ENCODE measurements at places on chromosomes 7 and 10.
A peak's percentile ranks its signal among the peaks of the same experiment; 100 is the strongest.

DNA sequence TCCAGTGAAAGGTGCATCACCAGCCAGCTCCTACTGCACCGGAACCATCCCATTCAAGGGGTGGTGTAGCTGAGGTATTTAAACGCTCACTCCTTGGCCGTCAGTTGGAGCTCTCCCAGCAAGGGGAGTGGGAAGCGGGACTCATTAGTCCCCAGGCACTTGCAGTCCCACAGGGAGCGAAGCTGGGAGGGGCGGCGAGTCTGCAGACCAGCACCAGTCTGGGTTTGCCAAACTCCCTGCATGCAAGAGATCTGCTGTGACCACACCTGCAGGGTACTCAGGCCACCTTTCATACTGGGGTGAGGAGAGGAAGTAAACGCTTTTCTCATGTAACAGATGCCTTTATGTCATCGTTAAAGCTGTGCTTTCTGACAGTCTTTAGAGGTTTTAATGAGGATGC lies 187.9 kb downstream of the PTPRN2 start:
- no peak for DNase-seq

GRCh38 chr10:30853066-30853465 lies 178.6 kb downstream of the ZNF438 start:
- DNase-seq, result no peak

- no peak for DNase-seq
Observed at GRCh38 chr7:80636709-80637108, 1.7 kb upstream of the CD36 start.

GRCh38 chr7:66609176-66609575 lies 19.5 kb upstream of the KCTD7 start:
- no peak for DNase-seq

DNA sequence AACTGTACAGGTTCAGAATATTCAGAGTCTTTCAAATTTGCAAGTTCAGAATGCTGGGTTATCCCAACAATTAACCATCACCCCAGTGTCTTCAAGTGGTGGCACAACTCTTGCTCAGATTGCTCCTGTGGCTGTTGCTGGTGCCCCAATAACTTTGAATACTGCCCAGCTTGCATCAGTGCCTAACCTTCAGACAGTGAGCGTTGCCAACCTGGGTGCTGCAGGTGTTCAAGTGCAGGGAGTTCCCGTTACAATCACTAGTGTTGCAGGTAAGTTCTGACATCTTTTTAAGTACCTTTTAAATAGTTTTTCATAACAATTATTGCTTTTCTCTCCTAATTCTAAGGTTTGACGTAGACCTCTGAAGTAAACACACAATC lies 2.7 kb downstream of the SP4 start:
- no peak for DNase-seq

DNA sequence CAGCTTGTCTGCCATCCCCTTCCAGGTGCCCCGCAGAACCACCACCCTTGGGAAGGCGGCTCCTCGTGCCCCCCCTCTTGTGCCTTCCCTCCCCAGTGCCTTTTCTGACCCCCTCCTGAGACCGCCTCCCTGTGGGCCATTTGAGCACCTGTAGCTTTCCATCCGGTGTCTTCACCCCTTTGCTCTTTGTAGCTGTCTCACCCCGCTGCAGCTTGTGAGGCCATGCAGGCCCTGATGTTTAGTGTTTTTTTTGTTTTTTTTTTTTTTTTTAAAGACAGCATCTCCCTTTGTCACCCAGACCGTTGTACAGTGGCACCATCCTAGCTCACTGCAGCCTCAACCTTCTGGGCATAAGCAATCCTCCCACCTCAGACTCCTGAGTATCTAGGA lies 52.5 kb downstream of the CUX1 start:
- no peak for DNase-seq

DNA sequence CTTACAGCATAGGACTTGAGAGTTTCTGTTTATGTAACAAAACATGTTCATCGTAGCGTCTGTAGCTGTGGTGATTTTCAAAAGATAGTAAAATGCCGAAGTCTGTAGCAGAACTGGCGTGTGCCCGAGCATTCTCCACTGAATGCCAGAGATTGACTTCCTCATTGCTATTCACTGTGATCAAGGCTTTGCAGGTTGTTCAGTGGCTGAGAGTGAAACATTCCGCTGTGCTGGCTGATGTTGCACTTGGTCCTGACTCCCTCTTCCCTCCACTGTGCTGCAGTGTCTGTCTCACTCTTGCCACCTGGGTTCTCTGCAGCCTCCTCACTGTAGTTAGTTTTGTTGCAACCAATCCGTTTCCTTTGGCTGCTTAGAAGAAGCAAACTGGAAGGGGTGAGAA lies 37.6 kb downstream of the FHIP2A start:
- no peak for DNase-seq

DNA sequence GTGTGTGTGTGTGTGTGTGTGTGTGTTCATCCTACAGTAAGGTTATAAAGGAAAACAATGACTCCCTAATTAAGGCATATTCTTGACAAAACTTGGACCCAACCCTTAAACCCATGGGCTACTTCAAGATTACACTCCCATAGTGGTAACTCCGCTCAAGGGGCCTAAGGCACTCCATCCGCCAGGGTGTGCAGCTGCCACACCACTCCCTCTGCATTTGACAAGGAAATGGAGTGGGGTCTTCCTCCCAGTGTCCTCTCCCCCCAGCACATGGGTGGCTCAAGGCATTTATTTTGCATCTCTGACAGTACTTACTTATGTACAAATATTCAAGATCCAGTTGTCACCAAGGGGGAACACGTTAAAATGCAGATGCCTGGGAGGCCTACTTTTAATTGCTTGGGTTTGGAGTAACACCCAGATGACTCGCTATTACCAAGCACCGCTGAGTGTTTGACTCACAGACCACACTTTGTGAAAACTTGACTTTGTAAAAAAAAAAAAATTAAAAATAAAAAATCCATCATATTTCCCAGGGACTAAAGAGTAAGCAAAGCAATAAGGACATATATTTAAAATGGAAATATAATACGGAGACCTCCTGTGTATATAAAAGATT lies 53.0 kb upstream of the AGR3 start:
- DNase-seq, result peak; percentile 9

- no peak for DNase-seq
Observed at GRCh38 chr7:120097020-120097419, 176.0 kb upstream of the KCND2 start.

- DNase-seq, result no peak
Observed at GRCh38 chr7:27164045-27164366, 1.3 kb downstream of the HOXA9 start.

- no peak for DNase-seq
Observed at GRCh38 chr10:70753841-70754621, 31.1 kb downstream of the TBATA start.

DNA sequence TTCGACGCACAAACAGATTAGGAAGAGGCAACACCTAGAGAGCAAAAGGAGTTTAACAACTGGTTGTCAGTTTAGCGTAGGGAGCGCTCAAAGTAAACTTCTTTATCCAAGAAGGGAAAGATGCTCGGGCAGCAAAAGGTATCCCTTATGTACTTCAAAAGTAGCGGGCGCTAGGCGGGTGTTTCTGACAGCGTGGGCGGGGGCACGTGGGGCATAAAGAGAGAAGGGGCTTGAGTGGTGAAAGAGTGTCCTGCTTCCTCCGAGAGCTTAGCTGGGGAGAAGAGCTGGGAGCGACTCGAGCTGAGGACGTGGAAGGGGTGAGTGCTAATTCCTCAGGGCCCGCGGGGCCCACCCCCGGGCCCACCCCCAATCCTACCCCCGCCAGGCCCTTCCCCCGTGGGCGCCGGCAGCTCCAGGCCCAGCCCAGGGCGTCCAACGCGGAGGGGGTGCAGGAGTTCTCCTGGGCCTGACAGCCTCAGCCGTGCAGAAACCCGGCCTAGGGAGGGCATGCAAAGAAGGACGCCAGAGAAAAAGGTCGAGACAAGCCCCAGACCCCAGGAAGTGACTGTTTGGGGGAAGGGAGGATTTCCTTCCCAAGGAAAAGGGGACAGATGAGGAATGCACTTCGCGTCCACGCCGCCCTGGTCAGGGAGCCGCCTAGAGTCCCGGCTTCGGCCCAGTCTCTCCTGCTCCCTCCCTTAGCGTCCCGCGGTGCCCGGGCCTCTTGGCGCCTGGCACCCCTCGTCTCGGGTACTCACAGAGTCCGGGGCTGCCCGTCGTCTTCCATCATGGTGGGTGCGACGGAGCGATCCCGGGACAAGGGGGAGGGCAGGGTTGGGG lies 868 bp downstream of the TIAL1 start:
- peak; percentile 72 for DNase-seq

- DNase-seq, result no peak
Observed at GRCh38 chr10:52454491-52454890, 140.4 kb downstream of the DKK1 start.

DNA sequence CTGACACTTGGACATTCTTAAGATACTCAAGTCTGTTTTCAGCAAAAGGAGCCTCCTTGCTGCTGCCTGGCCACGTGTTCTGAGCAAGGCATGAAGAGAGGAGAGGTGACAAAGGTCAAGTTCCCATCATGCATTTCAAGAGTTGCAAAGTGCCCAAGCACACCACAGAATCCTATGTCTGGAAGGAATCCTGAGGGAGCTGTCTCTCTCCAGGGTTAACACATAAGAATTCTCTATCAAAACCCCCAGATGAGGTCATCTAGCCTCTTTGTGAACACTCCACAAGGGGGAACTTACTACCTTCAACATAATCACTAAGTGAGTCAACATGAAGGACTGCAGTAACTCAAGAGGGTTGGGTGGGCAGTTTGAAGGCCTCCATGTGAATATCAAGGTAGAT lies 155.5 kb downstream of the RNF216 start:
- DNase-seq, result no peak

- no peak for DNase-seq
Observed at GRCh38 chr7:1678081-1678543, 8.0 kb downstream of the ELFN1 start.

GRCh38 chr7:158322616-158323530 lies 264.8 kb downstream of the PTPRN2 start:
- no peak for DNase-seq

GRCh38 chr7:99201027-99201426 lies 6.9 kb downstream of the KPNA7 start:
- no peak for DNase-seq

GRCh38 chr10:78494179-78494578 lies 460.5 kb downstream of the RPS24 start:
- no peak for DNase-seq

- DNase-seq, result peak; percentile 43
Observed at GRCh38 chr7:148883266-148884048, 634 bp downstream of the EZH2 start.

- no peak for DNase-seq
Observed at GRCh38 chr7:77631820-77632219, 64.4 kb upstream of the RSBN1L start.

- DNase-seq, result peak; percentile 83
Observed at GRCh38 chr10:123132576-123133477, 2.9 kb upstream of the HMX3 start.

- no peak for DNase-seq
Observed at GRCh38 chr7:123230147-123230546, 30.4 kb upstream of the SLC13A1 start.

- no peak for DNase-seq
Observed at GRCh38 chr7:47344171-47344955, 237.5 kb downstream of the TNS3 start.

GRCh38 chr7:37433166-37433565 lies 15.5 kb downstream of the ELMO1 start:
- DNase-seq, result no peak

GRCh38 chr7:101989101-101989500 lies 171.7 kb downstream of the CUX1 start:
- no peak for DNase-seq

DNA sequence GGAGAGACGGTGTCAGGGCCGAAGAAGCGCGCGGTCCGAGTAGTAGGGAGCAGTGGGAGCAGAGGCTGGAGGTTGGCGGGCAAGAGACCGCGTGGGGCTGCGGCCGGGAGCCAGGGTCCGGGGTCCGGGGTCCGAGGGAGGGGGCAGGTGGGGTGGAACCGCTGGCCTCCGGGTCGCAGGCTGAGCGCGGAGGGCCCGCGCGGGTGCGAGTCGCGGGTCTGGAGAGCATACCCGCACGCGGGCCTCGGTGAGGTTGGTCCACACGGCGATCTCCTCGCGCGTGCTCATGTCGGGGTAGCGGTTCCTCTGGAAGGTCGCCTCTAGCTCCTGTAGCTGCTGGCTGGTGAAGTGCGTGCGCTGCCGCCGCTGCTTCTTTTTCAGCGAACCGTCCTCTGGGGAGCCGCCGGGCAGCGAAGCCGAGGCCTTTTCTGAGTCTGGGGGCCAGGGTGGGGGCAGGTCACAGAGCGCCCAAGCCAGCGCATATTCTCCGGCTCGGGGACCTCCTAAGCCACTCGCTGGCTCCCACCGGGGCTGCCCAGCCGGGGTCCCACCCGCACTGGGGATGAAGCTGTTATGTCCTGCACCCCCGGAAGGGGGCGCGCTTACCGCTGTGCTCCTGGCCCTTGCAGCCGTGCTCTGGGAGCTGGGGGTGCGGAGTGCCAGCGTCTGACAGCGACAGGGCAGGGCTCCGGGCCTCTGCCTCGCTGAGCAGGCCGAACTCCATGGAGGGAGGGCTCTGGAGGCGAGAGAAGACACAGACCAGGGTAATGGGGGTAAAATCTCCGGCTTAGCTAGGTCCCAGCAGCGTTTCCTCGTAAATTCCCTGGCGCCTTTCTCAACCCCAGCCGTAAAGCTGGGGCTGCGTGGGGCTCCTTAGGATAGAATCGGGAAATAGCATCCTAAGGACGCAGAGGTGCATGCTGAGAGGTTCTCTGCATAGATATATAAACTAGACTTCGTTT lies 5.5 kb downstream of the ELOVL3 start:
- peak; percentile 53 for DNase-seq

DNA sequence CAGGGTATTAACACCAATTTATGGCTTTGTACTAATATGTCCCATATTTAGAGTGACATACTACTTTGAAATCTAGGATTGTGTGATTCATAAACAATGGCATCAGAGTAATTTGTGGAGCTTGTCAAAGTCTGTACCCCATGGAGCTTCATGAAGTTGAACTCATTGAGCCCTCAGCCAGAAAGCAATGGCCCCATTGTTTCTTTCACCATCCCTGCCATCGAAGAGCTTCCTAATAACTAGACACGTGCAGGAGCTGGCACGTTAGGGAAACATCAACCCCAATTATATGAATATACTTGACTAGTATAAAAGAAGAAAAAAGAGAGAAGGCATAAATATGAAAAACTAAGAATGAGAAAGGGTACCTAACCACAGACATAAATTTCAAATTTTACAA lies 206.6 kb downstream of the CXCL12 start:
- no peak for DNase-seq
